ENCODE measurements at places on chromosomes 5 and 9.

DNA sequence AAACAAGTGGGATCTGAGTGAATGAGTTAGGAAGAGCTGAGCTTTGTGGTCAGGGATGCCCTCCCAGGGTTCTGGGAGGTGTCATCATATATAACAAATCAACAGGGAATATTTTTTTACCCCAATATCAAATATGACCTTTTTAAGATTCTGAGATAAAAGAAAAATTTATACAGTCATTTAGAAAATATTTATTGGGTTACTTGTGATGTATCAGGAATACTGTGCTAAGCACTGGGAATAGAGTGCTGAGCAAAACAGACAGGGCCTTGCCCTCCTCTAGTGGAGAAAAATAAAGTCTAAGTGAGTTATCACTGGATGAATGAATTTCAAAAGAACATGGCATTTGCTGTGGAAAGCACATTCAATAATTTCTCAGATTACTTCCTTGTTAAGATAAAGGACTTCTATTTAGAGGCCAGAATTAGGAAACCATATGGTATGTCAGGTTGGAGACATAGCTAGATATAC, 102.9 kb downstream of the BOD1 start:
- DNase-seq, result no peak

GRCh38 chr9:123033352-123033751, at the start of gene GPR21:
TSS of gene GPR21 (plus strand) at chr9:123033667. CDS start at chr9:123034567, 900 bp downstream.
- DNase-seq, result no peak

DNA sequence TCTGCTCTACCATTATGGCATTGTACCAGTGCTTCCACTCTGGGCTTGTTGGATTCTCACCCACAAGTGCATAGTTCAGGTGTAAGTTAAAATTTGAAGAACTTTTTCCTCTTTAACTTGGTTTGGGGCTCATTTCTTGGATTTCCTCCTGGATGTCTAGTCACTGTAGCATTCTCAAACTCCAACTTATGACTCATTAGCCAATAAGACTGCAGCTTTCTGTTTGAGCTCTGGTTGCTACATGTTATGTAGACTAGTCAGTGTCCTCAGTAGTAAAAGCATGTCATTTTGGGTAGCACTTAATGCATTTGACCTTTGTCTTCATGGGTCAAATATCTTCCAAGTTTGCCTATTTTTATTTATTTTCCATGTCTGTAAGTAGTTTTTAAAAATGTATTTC, 790.8 kb downstream of the BRINP1 start:
- DNase-seq, result no peak

DNA sequence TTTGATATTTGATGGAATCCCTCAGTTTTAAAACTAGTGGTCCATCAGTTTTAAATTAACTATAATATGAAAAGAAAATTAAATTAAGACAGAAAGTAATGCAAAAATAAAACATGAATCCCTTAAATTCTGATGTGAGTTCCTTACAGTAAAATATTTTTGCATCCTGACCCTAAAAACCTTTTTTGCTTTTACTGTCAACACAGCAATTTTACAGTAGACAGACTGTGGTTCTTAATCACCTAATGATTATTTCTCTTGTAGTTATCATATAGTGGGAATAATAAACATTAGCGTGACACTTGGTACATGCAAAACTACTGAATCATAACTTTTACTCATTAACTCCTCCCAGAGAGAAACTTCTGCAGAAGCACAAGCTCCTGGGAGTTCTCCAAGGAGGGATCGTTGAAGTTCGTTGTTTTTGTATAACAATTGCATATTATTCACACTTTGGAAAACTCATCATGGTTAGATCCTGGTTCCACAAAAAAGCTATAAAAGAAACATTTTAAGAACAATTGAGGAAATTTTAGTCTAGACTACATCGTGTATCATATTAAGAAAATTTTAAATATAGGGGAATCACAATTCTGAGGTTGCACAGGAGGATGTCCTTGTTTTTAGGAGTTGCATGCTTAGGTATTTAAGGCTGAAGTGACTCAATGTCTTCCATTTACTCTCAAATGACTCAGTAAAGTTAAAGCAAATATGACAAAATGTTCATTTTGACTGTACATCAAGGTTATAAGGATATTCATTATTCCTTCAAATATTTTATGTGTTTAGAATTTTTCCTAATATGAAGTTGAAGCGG, 88.2 kb upstream of the NIPAL4 start:
- DNase-seq, result no peak

DNA sequence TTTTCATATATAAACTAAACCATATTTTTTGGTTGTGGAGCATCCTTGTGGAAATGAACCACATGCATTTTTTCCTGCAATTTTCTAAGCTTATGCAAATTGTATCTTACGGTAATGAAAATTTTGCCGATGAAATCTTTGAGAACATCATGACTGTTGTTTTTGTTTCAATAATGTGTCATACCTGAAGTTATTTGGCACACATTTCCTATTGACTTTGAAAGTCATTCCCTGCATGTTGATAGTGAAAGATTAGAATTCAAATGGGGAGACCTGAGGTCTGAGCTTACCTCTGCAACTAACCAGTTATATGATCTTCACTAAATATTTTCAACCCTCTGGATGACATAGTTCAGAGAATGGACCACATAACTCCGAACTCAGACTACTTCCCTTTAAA, 88.5 kb downstream of the PRR16 start:
- no peak for DNase-seq

DNA sequence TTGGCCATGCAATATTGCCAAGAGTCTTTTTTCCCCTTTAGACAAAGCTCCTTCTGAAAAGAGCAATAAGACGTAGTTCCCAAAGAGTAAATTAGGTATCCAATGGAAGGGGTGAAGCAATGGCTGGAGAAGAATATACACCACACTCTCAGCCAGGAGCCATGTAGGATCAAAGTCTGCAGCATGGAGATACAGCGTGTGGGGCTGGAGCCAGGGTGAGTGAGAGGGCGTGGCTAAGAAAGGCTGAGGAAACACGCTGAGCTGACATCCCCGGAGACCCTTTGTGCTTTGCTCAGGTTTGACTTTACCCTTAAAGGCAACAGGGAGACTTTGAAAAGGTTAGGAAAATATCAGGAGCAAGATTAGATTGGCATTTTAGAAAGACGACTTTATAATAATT, 87.1 kb upstream of the ELL2 start:
- no peak for DNase-seq

DNA sequence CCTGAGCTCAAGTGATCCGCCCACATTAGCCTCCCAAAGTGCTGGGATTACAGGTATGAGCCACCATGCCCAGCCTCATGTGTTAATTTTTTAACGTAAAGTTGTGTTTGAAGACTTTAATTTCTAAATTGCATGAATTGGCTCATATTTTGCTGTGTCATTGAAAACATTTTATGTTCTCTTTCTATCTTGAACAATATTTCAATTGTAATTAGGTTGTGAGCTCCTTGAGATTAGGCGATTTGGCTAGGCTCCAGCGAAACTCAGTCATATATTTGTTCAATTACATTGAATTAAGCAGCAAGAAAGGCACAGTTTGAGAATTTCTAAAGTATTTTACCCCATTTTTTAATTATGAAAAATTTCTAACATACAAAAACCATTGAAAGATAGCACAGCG, 34.0 kb downstream of the GAPVD1 start:
- no peak for DNase-seq

- DNase-seq, result no peak
Observed at GRCh38 chr5:143168921-143169810, 234.3 kb downstream of the NR3C1 start.

DNA sequence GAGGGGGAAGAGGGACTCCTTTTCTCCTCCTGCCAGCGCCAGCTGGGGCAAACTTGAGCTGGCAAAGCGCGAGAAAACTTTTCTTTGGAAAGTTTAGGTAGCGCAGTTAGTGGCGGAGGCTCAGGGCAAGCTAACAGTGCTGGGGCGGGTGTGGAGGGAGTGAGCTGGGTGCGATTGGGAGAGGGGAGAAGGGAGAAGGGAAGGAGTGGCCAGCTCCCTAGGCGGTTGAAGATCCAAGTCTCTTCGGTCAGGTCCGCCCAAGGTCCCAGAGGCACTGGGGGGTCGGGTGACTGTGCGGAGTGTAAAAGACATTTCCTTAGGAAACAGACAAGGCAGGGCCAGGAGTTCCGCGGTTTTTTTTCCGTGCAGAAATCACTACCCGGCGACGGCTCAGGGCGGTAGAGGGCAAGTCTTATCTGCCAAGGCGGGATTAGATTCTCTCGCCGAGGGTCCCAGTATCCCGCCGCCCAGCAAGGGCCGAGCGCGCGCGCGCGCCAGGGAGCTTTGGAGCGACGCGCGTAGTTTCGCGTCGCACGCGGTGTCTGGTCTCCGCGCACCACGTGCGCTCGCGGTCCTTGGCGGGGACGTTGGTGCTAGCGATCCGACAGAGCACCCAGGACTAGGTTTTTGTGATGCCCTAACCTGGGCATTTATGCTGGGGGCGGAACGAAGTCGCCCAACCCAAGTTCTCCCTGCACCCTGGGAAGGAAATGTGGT, 33.6 kb upstream of the NFIB start:
- DNase-seq, result no peak

DNA sequence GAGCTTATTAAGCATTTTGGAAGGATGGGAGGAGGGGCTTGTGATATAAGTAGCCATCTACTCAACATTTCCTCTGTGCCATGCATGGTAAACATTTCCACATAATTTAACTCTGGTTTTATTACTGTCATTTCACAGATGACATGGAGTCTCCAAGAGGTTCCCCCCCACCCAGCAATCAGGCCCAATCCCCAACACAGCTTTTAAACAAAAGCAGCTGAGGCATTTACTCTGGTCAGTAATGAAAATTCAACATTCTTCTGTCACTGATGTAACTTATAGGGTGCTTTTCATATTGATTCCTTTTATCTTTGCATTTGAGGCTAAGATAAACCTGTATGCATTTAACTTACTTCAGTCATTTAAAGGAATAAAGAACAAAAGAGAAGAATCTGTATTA, 128.1 kb downstream of the COL23A1 start:
- no peak for DNase-seq

DNA sequence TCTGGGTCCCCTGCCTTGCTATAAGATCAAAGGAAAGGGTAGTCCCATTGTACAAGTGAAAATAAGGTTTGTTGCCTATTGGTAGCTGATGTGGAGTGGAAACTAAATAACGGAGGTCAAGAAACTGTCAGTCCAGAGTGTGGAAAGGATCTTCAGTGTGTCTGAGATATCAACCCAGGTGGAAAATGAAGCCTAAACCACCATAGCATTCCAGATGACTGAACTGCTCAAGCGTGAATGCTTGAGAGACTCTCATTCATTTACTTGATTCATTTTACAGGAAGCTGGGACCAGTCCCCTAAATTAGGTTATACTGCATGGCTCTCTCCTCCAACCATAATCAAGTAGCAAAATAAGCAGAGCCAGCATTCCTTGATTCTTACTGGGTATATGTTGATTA, 116.0 kb upstream of the SLC28A3 start:
- no peak for DNase-seq
